ENCODE measurements at places on chromosomes 2 and 18. TPM values are rescaled to one million over a fixed set of nuclear protein-coding genes. Genes with fewer than 3 reads are reported as not detected.

The HNRNPA3 gene
- 53.6 TPM for total RNA-seq

The ANKAR gene
- 5.0 TPM for total RNA-seq

The IL1RN gene
- not detected for total RNA-seq

The SH3YL1 gene
- 53.7 TPM for total RNA-seq

The SLC11A1 gene
- total RNA-seq: 0.30 TPM

Data from smooth muscle cell of the umbilical artery (primary cell).